ENCODE measurements at places on chromosomes 12 and 14. TPM values are rescaled to one million over a fixed set of nuclear protein-coding genes. Genes with fewer than 3 reads are reported as not detected.

Gene ABHD12B
- not detected for total RNA-seq

DNA sequence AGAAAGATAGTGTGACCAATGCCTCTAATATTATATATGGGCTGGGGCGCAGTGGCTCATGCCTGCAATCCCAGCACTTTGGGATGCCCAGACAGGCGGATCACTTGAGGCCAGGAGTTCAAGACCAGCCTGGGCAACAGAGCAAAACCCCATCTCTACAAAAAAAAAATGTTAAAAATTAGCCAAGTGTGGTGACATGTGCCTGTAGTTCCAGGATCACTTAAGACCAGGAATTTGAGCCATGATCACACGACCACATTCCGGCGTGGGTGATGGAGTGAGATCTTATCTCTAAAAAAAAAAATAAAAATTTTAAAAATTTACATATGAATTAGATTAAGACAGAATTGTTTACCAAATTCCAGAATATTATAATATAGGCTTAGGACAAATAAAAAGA lies 12.0 kb downstream of the TM7SF3 start:
- no peak overlapping the region for H3K27ac ChIP-seq
- no peaks in the 10 kb centered on the region for H3K36me3 ChIP-seq
- peaks cover 10% of the 10 kb centered on the region for H3K4me1 ChIP-seq
- H3K27me3 ChIP-seq, result no peaks in the 10 kb centered on the region
- no peak for DNase-seq

- H3K4me3 ChIP-seq, result peak overlapping the region; percentile 76
- H3K27ac ChIP-seq, result no peak overlapping the region
- peaks cover 22% of the 10 kb centered on the region for H3K4me1 ChIP-seq
- H3K27me3 ChIP-seq, result no peaks in the 10 kb centered on the region
- DNase-seq, result no peak
Measured at GRCh38 chr12:116534311-116535121, 24.7 kb upstream of the MAP1LC3B2 start.

GRCh38 chr12:119375883-119376190 lies 41.3 kb downstream of the CCDC60 start:
- H3K27ac ChIP-seq, result no peak overlapping the region
- no peak overlapping the region for H3K4me3 ChIP-seq
- no peaks in the 10 kb centered on the region for H3K27me3 ChIP-seq
- DNase-seq, result no peak

Gene CLEC2B
- total RNA-seq, result 74.6 TPM

- no peak overlapping the region for H3K4me3 ChIP-seq
- no peaks in the 10 kb centered on the region for H3K27me3 ChIP-seq
- H3K36me3 ChIP-seq, result no peaks in the 10 kb centered on the region
- peaks cover 48% of the 10 kb centered on the region for H3K4me1 ChIP-seq
Measured at GRCh38 chr14:49640540-49641417, 5.7 kb upstream of the DNAAF2 start.

- no peaks in the 10 kb centered on the region for H3K36me3 ChIP-seq
- no peak overlapping the region for H3K27ac ChIP-seq
- no peak for DNase-seq
Measured at GRCh38 chr14:35558680-35559079, 24.7 kb downstream of the INSM2 start.

- no peaks in the 10 kb centered on the region for H3K4me1 ChIP-seq
- H3K27ac ChIP-seq, result no peak overlapping the region
- peak; percentile 7 for DNase-seq
- H3K4me3 ChIP-seq, result no peak overlapping the region
- no peaks in the 10 kb centered on the region for H3K27me3 ChIP-seq
Measured at GRCh38 chr14:81625343-81625742, 91.7 kb upstream of the SEL1L start.

GRCh38 chr12:10636611-10637010 lies 23.2 kb upstream of the MAGOHB start:
- H3K36me3 ChIP-seq, result no peaks in the 10 kb centered on the region
- H3K27ac ChIP-seq, result no peak overlapping the region
- H3K4me1 ChIP-seq, result no peaks in the 10 kb centered on the region
- peaks cover 3% of the 10 kb centered on the region for H3K27me3 ChIP-seq
- no peak overlapping the region for H3K4me3 ChIP-seq

DNA sequence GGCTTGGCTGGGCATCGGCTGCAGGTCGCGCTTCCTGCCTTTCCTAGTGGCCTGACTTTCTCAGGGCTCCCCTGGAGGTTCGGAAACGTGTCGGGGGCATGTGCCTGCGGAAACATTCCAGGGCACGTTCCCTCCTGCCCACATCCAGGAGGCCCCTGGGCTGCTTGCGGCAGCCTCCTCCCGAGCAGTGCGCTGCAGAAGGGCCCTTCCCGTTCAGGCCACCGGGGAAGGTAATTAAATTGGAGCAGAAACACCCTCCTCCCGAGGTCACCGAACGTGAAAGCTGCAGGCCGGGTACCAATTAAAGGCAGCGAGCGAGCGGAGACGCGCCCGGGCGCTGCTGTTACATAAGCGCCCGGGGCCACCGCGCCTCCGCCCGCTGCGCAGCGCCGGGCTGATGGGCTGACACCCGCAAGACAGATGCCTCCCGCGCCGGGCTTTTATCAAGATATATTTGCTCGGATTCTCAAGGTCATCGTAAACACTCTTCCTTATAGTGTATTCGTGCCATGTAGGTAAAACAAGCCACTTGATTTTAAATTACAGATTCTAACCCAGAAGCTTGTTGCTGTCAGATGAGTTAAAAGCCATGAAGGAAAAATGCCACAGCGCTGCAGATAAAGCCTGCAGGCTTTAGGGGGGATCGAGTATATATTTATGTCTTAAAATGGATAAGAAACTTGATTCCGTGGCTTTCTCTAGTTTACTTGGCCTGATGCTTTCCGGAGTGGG lies 31.4 kb downstream of the SSPN start:
- no peaks in the 10 kb centered on the region for H3K4me1 ChIP-seq
- DNase-seq, result no peak
- no peak overlapping the region for H3K4me3 ChIP-seq
- H3K27me3 ChIP-seq, result no peaks in the 10 kb centered on the region

Gene TCL1B
- total RNA-seq, result not detected

Gene INHBC
- not detected for total RNA-seq

Gene GNB3
- total RNA-seq, result 5.2 TPM

All from CD4-positive, alpha-beta memory T cell (primary cell).